ENCODE measurements at places on chromosomes 2 and 18.

- no peak for DNase-seq
Observed at GRCh38 chr18:12374401-12374800, 2.6 kb downstream of the AFG3L2 start.

GRCh38 chr2:62465039-62465740 lies 40.8 kb downstream of the TMEM17 start:
- DNase-seq = no peak

DNA sequence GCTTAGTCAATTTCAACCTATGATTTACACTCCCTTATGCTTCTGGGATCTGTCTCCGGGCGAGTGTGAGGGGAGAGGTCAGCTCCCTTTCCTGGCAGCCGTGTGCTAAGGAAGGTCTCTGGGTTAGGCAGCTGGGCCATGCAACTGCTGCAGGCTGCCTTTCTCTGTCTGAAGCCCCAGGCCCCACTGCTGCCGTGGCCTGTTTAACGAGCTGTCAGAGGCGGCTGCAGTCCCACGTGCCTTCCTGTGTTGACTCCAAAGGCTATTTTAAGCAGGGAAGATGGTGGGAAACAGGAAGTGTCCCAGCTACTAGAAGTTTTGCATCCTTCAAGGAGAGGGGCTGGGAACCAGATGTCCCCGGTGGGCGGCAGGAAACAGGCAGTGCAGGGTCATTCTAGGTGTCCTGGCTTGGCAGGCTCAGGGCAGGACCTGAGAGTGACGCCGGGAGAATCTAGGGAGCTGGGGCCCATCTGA lies 186.4 kb downstream of the TNS1 start:
- no peak for DNase-seq

- no peak for DNase-seq
Observed at GRCh38 chr2:191262436-191262835, 17.2 kb downstream of the MYO1B start.

DNA sequence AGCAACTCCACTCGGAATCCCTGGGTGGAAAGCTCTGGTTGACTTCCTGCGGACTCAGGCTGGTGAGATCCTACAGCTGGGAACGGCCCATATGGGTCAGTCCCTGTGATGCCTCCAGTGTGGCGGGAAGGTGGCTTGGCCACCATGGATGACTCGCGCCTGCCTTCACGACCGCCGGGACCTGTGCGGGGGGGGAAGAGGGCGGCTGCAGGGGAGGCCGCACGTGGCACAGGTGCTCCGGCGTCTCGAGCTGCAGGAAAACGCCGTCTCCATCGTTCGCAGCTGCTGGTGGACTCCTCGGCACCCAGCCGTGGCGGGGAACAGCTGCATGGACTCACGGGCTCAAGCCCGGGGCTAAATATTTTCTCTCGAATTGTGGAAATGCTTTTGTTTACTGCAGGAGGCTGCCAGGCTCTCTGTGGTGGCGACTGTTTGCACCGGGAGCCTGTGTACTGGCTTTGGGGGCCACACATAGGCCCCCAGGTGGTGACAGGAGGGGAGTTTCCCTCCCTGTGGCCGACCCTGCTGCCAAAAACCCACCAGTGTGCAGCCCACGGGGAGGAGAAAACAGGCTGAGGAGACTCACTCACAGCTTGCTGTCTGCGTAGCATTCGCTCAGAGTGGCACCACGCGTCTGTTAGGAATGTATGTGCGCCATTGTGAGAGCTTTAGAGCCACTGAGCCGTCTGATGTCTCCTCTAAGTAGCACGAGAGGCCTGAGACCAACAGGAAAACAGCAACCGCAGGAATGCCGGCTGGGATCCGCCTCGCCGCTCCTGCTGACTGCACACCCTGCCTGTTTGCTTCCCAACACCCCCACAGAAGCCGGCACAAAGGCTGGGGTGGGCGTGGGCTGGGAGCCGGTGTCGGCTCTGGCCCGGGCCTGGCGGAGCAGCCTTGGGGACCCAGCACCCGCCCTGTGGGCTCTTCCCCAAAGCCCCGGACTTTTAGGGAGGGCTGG lies 89.2 kb downstream of the NFATC1 start:
- DNase-seq = no peak

GRCh38 chr2:144131042-144131441 lies 388.9 kb downstream of the ZEB2 start:
- no peak for DNase-seq

DNA sequence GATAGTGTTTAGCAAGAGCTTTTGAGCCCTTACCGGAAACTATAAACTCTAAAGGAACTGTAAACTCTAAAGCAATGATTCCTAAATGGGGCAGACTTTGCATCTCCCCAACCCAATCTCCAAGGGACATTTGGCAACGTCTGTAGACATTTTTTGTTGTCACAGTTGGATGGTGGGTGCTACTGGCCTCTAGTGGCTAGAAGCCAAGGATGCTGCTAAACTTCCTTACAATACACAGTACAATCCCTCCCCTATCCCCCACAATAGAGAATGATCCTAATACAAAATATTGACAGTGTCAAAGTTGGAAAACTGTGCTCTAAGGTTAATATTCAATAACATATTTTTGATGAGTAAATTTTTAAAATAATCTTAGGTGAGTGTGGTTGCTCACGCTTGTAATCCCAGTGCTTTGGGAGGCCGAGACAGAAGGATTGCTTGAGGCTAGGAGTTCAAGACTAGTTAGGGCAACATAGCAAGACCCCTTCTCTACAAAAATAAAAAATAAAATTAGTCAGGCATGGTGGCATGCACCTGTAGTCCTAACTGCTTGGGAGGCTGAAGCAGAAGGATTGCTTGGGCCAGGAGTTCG lies 66.7 kb downstream of the PTPN4 start:
- DNase-seq = peak; percentile 37
